ENCODE measurements at places on chromosomes 5 and 9.

- DNase-seq = no peak
Measured at GRCh38 chr5:133343196-133343595, 269.1 kb downstream of the FSTL4 start.

DNA sequence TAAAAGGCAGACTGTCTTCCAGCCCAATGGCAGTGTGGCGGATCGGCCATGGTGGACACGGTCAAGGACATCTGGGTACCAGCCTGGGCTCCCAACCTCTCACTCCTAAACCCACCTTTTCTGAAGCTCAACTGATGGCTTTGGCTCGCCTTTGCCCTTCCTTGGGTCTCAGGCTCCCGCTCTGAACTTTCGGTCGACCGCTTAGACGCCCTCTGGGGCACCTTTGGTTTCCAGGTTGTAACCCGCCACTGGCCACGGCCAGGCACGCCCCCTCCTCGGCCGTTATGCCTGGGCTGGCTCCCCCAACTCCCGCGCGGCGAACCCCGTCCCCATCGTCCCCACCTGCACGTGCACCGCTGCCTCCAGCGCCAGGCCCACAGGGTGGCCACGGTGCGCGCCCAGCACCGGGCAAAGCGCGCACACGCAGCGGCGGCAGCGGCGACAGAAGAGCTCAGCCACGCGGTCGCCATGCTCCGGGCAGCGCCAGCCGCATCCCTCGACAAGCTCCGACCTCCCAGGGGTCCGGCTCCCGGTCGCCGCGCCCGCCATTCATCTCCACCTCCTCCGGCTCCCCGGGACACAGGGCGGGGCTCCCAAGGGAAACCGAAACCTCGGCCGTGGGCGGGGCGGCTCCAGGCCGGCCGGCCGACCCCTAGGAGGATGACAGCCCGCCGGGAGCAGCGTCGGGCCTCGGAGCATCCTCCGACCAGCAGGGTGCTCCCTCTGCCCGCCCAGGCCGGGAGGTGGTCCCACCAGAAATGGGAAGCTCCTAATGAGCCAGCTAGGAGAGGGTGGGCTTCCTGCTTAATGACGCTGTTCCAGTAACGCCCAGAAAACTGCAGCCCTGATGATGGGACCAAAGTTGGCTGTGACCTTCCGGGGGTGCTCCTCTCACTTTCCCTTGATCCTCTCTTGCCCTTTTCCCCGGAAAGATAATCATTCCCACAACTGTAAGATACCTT lies at the start of gene TRIM14:
TSS of gene TRIM14 (minus strand) at position 583 of the 962 bp plus-strand sequence. CDS start at position 549, 34 bp downstream.
- peak; percentile 91 for DNase-seq

DNA sequence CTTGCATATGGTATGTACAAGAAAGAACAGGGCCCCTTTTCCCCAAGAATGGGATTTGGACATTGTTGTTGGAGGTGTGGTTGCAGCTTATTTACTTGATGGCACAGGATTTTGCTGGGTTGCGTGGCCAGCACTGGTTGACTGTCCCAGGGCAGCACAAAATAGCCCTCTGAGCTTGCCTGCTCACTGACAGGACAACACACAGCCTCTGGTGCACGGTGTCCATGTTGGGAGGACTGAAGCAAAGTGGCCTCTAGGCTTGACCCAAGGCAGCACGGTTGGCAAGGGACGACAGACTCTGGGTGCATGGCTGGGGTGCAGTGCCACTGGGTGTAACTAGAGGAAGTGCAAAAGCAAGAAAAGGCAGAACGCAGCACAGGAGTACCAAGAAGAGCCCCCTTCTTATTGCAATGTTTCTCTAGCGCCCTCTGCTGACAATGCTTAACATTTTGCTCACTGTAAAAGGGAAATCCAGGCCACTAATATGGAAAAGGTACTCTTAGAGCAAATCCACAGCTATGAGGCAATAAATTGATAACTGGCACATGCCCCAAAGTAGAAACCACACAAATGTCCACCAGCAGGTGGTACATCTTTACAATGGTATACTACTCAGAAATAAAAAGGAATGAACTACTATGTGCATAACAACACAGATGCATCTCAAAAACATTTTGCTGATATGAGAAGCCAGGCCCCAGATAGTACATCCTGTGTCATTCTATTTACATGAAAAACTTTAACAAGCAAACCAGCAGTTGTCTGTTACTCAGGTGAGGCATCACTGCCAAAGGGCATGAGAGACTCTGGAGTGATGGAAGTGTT lies 47.4 kb upstream of the BARX1 start:
- DNase-seq = peak; percentile 78

DNA sequence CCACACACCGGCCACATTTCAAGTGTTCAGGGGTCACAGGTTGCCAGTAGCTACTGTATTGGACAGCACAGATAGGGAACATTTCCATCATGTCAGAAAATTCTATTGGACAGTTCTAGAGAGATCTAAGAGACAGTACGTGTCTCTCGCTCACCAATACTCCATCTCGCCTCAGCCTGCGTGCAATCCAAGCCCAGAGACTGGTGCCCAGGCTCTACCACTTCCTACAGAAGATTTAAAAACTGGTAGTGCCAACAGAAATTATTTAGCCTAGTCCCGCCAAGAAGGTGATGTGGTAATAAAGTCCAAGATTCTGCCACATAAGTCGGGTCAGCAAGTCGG lies 390 bp upstream of the SNX2 start:
- DNase-seq = no peak

DNA sequence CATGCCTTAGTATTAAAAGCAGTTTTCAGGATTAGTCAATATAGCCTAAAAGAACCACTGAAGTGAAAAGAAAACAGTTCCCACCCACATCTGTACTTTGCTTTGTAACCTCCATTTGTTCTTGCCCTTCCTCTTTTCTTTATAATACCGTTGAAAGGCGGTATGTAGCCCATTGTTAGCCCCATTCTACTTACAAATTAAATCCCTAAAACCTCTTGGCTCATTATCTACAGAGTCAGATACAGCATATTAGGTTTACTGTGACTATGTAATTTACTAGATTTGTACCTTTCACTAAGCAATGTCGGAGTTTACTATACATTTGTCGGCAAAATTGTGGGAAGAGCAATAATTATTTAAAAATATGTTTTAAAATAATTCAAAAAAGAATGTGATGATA lies 17.3 kb downstream of the ALDH1A1 start:
- no peak for DNase-seq

GRCh38 chr9:5578698-5579085 lies 50.2 kb upstream of the RIC1 start:
- DNase-seq = no peak

Data from NB4 (cell line).